NCI-H1436 (cell line): ENCODE measurements at places on chromosomes 11 and 22.

- no peak for DNase-seq
These were observed 19.1 kb downstream of the TNRC6B start for GRCh38 chr22:40196628-40197360.

- no peak for DNase-seq
These were observed 4.5 kb downstream of the NCF4 start for GRCh38 chr22:36865346-36865745.

DNA sequence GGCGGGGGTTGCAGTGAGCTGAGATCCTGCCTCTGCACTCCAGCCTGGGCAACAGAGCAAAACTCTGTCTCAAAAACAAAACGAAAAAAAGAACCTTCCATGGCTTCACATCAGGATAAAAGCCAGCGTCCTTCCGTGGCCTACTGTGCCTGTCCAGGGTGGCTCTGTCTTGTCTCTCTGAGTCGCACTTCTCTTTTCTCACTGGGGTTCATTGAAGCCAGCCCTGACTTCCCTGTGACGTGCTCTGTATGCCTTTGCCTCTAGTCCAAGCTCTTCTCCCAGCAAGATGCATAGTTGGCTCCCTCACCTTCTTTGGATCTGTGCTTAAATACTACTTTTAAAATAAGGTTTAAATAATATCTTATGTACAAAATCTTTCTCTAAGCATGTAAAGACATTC, 11.6 kb downstream of the ATXN10 start:
- no peak for DNase-seq

DNA sequence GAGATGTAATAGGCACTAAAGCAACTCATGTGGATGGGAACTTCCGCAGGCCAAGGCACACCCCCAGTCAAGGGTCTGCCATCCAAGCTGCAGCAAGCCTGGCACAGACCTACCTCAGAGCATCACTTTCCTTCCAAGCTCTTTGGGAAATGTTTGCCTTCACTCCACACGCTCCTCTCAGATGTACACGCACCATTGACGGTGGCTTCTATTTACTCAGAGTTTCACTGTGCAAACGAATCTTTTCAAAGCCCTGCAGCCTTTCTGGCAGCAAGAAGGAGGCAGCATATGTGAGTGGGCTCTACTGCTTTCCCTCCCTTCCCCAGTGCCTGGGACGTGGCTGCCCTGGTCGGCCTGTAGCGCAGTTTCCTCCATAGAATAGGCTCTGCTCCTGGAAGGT, 60.9 kb upstream of the USP47 start:
- no peak for DNase-seq

GRCh38 chr22:19110064-19110458, 12.2 kb downstream of the DGCR2 start:
- no peak for DNase-seq

DNA sequence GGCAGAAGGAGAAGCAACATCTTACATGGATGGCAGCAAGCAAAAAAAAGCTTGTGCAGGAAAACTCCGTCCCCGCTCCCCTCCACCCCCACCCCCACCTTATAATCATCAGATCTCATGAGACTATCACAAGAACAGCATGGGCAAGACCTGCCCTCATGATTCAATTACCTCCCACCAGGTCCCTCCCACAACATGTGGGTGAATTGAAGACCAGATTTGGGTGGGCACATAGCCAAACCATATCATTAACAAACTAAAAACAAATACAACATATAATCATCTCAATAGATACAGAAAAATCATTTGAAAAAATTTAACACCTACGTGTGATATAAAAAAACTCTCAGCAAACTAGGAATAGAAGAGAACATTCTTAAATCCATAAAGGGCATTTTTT, 88.8 kb downstream of the BUD13 start:
- no peak for DNase-seq

GRCh38 chr22:45199723-45200122, 36.0 kb downstream of the NUP50 start:
- DNase-seq: no peak

DNA sequence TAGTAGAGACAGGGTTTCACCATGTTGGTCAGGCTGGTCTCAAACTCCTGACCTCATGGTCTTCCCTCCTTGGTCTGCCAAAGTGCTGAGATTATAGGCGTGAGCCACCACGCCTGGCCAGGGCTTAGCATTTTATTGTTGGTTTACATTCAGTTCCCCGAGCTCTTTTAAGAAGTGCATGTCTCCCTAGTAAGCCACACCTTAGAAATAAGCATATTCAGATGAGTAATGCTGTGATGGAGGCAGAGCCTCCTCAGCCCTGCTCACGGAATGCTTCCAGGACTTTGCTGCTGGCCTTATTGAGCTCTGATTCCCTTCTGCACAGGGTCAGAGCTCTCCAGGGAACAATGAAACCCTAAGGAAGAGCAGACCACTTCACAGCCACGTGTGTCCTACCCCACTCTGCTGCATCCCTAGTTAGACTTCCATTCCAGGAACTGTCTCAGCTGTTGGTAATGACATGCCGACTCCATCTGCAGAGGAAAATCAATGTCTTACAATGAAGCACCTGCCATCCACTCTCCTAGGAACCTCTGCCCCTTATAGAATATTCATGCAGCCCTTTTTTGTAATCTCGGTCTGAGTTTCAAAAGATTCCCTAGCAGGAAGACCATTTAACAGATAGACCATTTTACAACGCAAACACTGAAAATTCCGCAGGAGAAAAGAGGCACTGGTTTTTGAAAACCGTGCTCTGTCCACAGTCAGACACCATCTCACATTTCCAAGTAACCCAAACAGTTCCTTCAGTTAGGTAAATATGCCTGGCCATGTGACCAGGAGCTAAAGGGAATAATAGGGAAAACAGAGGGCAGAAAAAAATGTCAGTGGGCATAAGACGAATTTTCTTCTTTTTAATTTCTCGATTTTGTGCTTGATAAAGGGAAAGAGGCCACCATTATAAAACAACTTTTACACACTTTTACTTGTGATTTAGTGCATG, 1.7 kb upstream of the JAM3 start:
- no peak for DNase-seq

DNA sequence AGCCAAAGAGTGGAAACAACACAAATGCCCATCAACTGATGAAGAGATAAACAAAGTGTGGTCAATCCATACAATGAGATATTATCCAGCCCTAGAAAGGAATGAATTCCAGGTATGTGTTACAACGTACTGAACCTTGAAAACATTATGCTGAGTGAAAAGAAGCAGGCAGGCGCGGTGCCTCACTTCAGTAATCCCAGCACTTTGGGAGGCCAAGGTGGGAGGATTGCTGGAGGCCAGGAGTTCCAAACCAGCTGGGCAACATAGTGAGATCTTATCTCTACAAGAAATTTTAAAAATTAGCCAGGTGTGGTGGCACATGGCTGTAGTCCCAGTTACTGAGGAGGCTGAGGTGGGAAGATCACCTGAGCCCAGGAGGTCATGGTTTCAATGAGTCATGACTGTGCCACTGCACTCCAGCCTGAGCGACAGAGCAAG, 24.6 kb upstream of the TESMIN start:
- no peak for DNase-seq

- DNase-seq: no peak
These were observed 44.0 kb downstream of the SPATA19 start for GRCh38 chr11:133801356-133801755.

GRCh38 chr11:85762226-85762625, 48.7 kb downstream of the SYTL2 start:
- no peak for DNase-seq

- no peak for DNase-seq
These were observed 14.9 kb downstream of the CASP12 start for GRCh38 chr11:104883342-104883741.

- no peak for DNase-seq
These were observed 56.0 kb downstream of the SLC1A2 start for GRCh38 chr11:35363246-35363801.

DNA sequence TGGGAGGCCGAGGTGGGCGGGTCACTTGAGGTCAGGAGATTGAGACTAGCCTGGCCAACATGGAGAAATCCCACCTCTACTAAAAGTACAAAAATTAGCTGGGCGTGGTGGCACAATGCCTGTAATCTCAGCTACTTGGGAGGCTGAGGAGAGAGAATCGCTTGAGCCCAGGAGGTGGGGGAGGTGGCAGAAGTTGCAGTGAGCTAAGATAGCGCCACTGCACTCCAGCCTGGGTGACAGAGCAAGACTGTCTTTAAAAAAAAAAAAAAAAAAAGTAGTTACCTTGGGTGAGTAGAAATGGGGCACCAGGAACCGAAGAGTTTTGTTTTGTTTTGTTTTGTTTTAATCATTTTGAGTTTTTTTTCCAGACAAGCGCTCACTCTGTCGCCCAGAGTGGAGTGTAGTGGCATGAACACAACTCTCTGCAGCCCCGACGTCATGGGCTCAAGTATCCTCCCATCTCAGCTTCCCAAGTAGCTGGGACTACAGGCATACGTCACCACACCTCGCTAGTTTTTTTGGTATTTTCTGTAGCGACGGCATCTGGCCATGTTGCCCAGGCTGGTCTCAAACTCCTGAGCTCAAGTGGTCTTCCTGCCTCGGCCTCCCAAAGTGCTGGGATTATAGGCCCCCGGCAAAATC, 15.8 kb downstream of the THAP12 start:
- DNase-seq: no peak

GRCh38 chr11:76588455-76589325, 81.9 kb downstream of the LRRC32 start:
- DNase-seq: no peak

GRCh38 chr11:19679952-19680828, 32.4 kb upstream of the NAV2 start:
- no peak for DNase-seq

- DNase-seq: no peak
These were observed 1.8 kb upstream of the MYO7A start for GRCh38 chr11:77126156-77126775.

DNA sequence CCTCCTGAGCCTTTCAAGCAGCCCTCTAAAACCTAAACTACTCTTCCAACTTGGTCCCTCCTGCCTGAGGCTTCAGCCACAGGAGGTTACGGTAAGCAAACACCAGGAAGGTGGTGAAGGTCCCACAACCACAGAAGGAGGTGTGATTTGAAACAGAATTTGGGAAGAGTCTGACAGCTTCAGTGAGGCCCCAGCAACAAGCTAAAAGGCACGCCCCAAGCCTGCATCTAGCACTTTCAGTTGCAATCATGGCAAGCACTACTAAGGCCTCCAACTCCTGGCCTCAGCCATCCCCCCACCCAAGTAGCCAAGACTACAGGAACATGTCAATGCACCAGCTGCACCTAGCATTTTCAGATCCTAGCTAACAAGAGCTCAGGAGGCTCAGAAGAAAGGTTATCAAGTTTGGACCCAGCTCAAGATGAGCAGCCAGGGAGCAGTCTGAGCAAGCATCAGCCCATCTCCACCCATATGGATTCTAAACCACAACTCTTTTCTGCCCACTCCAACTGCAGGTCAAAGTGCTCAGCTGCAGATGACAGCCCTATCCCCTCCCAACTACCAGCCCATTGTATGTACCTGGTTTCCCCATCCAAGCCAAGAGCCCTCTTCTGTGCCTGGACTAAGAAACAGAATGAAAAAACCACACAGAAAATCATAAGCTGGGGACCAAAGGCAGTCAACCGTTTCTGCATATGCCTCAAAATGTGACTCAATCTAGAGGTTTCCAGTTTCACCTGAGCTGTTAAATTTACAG, 10.4 kb upstream of the AHNAK start:
- DNase-seq: no peak

DNA sequence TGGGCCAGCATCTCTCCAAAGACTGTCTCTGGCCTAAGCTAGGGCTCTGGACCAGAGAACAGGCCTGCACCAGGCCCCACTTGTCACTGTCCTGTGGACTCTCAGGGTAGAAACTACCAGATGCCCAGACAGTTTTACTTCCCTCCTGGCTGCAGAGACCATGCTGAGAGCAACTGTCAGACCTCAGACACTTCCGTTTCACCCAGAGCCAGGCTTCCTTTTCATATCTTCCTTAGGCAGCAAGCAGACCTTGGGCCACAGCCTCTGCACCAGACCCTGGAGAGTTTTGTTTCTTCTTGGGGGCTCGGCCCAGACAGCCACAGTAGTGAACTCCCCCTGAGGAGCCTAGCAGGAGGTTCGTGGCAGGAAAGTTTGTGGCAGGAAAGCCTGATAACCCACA, 12.1 kb upstream of the FCHSD2 start:
- no peak for DNase-seq

- no peak for DNase-seq
These were observed 18.1 kb upstream of the PICK1 start for GRCh38 chr22:38038890-38039812.

GRCh38 chr22:25748140-25748539, 6.2 kb downstream of the MYO18B start:
- no peak for DNase-seq

DNA sequence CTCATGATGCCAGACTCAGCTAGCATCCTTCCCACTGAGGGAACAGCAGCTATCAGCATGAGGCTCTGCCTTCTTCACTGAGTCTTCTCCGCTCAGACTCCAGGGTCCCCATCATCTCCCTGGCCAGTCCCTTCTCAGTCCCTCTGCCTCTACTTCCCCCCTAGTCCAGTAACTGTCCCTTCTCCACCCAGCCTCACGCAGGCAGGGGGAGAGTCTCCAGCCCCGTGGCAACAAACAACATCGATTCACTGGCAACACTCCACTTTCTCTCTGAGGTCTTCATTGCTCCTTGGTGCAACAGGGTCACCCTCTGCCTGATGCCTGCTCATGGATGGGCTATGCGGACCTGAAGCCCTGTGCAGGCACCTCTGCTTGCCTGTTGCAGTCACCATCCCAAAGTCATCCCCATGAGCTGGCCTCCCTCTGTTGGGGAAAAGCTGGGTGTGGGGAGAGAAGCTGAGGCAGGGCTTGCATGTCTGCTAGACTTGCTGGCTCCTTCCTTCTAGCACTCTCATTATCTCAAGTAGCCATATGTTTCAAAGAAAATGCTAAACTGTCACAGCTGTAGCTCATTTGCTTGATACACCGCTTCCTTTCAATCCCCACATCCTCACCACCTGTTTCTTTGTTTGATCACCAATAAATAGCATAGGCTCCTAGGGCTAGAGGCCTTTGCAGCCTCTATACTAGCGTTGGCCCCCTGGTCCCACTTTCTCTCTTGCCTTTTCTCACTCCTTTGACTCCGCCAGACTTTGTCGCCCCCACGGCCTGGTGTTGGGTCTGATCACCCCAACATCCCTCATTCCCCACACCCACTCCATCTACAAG, 4.3 kb upstream of the BCR start:
- no peak for DNase-seq
